ENCODE measurements at places on chromosomes 5 and 9.

GRCh38 chr9:68546596-68547390 is 6.1 kb upstream of the TMEM252 start:
- DNase-seq = no peak

DNA sequence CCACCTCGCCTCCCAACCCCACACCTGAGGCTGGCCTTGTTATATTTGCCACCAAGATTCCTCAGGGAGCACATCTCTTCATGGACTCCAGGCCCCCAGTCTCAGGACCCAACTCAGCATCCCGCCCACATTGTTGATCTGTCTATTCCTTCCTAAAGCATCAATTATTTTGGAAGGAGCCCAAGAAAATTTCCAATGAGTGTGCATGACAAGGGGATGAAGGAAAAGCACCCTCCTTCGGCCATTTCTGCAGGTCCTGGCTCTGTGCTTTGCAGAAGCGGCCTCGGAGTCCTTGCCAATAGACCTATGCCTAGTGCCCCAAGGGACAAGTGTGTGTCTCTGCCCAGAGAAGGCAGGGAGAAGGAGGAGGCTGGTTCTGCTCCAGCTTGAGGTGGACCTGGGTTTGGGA is 273.2 kb downstream of the GADD45G start:
- no peak for DNase-seq

- no peak for DNase-seq
These were observed 46.2 kb upstream of the FBXW11 start for GRCh38 chr5:172052450-172053236.

GRCh38 chr9:96075111-96075510 is 199.6 kb downstream of the ERCC6L2 start:
- no peak for DNase-seq

DNA sequence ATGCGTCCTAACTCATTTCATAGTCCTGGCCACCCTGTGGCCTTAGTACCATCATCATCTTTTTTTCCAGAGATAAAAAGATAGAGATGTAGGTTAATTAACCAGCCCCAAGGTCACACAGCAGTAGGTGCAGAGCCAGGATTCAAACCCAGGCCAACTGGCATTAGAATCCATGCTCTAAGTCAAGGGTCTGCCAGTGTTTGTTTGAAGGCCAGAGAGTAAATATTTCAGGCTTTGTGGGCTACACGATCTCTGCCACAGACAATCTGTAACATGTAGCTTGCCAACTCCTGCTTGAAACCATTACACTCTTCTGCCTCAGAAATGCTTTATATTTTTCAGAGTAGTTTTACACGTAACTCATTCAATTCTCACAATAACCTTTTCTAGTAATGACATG is 119.6 kb downstream of the EFNA5 start:
- no peak for DNase-seq

DNA sequence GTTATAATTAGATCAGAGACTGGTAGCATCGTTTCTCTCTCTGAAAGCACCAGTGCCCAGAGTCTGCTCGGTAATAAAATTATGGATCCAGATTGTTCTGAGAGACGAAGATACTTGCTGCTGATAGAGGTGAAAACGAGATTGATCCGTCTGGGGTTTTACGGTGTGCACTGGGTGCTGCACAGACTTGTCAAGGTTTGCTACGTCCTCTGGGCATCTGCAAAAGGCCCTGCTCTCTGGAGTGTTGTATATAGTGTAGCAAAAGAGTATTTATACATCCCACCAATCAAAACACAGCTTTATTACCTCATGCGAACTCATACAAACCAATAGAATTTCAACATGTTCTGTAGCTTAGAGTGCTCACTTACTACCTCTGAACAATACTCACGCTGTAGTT is 219.3 kb downstream of the PBX3 start:
- no peak for DNase-seq

DNA sequence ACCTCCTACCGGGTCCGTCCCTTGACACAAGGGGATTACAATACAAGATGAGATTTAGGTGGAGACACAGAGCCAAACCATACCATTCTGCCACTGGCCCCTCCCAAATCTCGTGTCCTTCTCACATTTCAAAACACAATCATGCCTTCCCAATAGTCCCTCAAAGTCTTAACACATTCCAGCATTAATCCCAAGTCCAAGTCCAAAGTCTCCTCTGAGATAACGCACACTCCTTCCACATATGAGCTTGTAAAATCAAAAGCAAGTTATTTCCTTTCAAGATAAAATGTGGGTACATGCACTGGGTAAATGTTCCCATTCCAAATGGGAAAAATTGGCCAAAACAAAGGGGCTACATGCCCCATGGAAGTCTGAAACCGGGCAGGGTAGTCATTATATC is 463.9 kb upstream of the CDH9 start:
- DNase-seq = no peak
